Hypothalamus (tissue), 51 donors: ENCODE measurements at places on chromosomes 11 and 22.

- DNase-seq: no peak
Measured at GRCh38 chr22:20175597-20175900, 24.7 kb upstream of the CCDC188 start.

- DNase-seq: no peak
Measured at GRCh38 chr11:38937709-38938108, 2339.7 kb upstream of the RAG2 start.

- no peak for DNase-seq
Measured at GRCh38 chr11:22808571-22809197, 20.9 kb downstream of the SVIP start.

DNA sequence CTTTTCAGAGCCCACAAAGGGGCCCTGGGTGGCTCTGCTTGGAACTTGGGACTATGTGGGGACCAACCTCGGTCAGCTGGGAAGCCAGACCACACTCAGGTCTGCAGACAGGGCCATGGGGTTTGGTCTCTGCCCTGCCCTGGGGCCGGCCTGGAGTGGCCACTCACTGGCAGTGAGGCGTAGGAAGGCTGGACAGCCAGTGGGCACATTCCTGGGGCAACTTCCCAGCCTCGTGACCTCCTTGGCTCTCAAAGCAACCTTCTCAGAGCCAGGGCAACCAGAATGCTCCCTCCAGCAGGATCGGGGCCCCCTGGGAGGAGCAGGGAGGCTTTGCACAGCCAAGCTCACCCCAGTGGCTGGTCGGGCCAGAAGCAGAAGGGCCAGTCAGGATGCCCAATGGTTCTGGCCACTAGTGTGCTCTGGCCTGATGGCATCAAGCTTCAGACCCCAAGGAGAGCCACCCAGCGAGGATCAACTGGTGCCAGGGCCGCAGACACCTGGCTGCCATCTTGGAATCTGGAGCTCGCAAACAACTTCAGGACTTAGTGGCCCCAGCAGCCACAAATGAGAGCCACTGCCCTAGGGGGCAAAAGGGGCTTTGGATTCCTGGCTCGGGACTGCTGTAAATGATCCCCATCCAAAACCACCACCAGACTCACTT lies 87.1 kb downstream of the MYEOV start:
- peak; percentile 16 for DNase-seq

DNA sequence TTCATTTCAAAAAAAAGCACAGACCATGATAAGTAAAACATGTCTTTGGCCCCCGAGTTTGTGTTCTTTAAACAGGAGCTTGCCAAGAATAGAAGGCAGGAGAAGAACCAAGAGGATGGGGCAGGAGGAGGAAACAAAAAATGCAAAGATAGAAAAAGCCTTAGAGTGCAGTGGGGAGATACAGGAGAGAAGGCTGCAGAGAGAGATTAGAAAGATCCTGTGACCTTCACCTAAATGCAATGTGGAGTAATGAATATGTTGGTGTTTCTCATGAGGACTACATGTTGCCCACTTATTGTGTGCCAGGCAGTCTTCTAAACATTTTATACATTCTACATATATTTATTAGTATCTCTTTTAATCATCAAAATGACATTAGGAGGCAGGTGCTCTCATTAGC lies 2.3 kb upstream of the APLNR start:
- no peak for DNase-seq

GRCh38 chr22:49113758-49114157 lies 713.9 kb downstream of the BRD1 start:
- DNase-seq: no peak

DNA sequence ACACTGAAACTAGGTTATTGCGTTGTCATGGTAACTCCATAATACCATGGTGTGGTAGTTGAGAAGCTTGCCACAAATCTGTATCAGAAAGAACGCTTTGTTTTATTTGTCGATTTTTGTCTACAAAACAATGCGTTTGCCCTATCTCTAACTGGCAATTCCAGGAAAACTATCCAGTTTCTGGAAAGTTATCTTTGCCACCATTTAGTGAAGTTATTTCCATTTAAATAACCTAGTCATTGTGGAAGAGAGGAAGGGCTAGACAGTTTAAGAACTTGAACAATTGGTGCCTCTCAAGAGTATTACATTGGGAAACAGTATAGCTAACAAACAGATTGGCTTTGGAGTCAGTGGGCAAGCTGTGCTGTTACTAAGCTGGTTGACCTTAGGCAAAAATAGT lies 7.9 kb downstream of the HSD17B12 start:
- DNase-seq: no peak

DNA sequence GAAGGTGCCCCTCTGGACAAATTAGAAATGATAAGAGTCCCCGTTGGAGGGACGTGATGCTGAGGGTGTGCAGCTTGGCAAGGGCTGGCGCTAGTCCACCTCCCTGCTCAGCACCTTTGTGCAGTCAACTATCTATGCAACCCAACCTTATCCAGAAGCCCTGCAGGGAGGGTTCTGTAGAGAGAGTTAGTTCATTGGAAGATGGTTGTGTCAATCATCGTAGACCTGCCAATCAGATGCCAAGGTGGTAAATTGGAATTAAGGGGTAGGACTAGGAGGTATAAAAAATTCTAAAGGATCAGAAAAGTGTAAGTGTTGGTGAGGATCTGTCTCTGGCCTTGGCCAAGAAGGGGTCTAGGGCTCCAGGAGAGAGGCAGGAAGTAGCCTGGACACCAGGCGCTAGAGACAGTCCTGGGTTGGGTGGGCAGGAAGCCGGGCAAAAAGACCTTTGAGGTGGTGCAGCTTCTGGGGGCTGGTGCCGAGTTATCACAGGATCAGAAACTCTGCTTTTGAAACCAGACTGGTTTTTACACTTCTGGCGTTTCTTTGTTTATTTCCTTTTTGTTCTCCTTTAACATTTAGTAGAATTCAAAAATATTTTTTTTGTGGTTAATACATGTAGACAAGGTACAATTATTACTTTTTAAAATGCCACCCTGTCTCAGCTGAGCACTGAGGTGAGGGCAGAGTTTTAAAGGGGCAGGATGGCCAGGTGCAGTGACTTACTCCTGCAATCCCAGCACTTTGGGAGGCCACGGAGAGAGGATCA lies 1.6 kb downstream of the C1QTNF6 start:
- DNase-seq: no peak

DNA sequence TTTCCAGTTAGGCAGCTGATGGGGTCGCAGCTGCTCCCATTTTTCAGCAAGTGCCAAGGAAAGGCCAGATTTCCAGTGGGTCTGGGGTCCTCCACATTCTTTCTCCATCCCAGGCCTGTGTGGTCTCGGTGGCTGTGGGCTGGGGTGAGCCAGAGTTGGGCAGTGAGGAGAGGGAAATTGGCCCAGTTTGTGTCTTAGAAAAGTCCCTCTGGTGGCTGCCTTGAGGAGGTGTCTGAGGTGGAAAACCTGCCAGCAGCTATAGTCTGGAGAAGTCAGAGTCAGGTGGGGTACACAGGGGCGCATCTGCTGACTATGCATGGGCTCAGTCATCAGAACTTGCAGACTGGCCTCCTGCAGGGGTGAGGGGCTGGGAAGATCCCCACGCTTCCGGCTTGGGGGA lies 30.5 kb downstream of the MRGPRD start:
- no peak for DNase-seq

DNA sequence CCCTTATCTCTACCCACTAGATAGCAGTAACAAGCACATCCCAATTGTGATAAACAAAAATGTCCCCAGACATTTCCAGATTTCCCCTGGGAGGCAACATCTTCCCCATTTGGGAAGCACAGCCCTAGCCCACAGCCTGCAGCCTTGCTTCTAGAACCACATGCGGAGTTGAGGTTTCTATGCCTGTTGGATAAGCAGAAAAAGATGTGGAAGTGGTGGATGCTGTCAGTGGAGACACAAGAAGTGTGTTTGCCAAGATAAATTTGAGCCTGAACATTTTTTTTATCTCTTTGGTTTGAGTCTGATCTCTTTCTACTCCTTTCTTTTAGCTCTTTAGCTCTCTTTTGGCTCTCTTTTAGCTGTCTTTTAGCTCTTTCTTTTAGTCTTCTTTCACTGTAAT lies 884.5 kb downstream of the NTM start:
- no peak for DNase-seq

GRCh38 chr11:11895672-11896071 lies 53.9 kb downstream of the USP47 start:
- DNase-seq: no peak

DNA sequence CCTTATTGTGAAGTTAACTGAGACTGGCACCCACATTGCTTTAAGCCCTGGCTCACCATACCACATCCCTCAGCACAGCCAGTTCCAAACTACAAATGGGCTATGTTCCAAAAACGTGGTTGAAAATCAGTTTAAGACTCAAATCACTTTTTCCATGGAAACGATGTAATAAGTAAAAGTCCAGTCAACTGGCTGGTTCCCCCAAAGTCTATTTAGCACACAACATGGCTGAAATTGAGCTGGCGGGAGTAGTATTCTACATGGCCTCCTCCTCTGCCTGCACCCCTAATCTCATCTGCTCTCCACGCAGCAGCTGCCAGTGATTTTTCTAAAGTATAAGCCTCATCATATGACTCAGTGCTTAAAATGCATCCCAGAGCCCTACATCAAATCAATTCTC lies 40.9 kb upstream of the BIRC3 start:
- DNase-seq: no peak

DNA sequence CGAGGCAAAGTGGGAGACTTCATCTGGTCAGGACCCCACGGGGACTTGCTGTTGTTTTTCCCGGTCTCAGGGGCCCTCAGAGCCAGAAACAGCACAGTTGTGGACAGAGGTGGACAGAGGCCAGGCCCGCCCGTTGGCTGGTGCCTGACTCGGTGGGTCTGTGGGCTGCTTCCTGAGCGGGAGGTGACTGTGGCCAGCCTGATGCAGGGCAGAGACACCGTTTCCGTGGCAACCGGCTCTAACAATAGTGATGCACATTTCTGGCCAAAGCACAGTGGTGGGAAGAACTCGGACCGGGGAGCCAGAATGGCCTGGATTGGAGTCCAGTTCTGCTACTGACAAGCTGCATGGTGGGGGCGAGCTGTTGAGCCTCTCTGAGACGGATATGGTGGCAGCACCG lies 58.7 kb upstream of the ATXN10 start:
- no peak for DNase-seq

DNA sequence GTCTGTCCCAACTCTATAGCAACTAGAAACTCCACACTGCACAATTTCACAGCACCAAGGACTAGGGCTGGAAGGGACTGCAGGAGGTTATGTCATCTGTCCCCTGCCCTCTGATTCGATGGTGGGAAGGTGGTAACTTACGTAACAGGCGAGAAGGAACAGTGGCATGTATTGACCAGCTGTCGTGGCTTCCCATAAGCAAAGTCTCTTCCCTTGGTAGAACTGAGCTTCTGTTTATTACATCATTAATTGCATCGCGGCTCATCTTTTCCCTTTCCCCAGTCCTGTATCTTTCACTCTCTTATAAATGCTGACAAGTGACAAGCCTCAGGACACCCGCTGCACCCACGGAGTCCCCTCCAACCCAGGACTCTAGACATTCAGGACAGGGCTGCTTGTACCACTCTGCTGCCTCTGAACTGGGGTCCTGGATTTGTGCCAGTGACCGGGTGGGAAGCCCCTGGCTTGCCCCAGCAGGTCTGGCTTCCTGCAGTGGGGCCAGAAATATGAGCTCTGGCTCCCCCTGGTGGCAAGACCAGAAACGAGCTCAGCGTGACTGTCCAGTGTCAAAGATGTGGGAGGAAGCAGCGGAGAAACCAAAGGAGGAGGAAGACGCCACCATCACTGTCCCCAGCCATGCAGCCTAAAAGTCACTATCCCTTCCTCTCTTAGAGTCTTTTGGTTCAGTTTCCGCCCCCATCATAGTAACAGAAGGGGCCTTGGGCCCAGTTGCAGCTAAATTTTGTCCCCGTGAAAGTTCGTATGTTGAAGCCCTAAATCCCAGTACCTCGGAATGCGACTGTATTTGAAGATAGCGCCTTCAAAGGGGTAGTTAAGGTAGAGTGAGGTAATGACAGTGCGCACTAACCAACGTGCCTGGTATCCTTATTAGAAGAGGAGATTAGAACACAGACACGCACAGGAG lies 84.5 kb downstream of the ISX start:
- peak; percentile 48 for DNase-seq

GRCh38 chr22:30481711-30482110 lies 9.9 kb upstream of the SEC14L3 start:
- DNase-seq: no peak

GRCh38 chr11:95897731-95898130 lies 26.2 kb downstream of the MTMR2 start:
- DNase-seq: no peak

DNA sequence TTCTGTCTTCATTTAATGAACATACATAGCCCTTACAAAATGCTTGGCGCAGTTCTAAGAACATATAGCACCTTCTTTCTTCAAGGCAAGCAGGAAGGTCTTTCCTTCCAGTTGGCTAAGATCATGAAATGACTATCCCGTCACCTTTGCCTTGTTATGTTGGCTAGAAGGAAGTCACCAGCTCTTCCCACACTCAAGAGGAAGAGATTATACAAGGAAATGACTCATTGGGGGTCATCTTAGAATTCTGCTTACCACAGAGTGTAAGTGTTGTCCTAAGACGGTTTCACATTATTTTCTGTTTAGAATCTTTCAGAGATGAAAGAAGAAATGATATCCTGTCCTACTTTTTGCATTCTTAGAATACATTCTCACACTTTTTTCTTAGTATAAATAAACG lies 808.0 kb upstream of the LUZP2 start:
- DNase-seq: no peak

GRCh38 chr11:60912223-60912850 lies 1.6 kb upstream of the TMEM109 start:
- no peak for DNase-seq

DNA sequence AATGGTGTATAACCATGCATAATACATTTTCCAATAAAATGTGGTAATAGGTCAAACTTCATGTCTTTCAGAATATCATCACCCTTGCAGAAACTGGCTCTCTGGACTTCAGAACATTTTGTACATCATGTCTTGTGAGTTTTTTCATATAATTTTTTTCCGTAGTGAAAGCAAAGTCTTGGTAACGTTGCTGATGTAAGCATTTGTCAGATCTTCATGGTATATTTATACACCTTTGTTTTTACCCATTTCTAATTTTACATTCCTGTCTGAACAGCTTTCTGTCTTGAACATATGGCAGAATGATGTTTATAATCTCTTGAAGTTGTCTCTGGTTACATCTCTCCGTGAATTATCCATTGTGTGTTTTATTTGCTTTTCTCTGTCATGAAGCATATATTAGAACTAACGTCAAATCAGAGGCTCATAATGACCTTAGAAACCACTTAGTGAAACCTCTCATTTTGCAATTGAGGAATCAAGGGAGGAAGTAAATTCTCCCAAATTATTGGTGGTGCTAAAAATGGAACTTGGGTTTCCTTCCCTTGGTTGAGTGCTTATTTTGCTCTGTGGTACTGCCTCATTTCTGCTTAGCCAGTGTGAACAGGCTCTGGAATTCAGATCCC lies 37.4 kb downstream of the CSRP3 start:
- DNase-seq: no peak

- DNase-seq: no peak
Measured at GRCh38 chr11:122681735-122682134, 26.2 kb downstream of the UBASH3B start.

- peak; percentile 24 for DNase-seq
Measured at GRCh38 chr11:120819437-120820365, 204.2 kb upstream of the TBCEL start.

GRCh38 chr11:35661534-35661933 lies 1.0 kb upstream of the TRIM44 start:
- no peak for DNase-seq

GRCh38 chr22:35642305-35642741 lies 5.9 kb upstream of the APOL6 start:
- no peak for DNase-seq

- no peak for DNase-seq
Measured at GRCh38 chr11:122791836-122792235, 46.5 kb upstream of the CRTAM start.
